Pons (tissue), 1 donor: ENCODE measurements at places on chromosomes 3 and 15.

- DNase-seq = no peak
Observed at GRCh38 chr3:170164717-170165116, 16.8 kb downstream of the PHC3 start.

- DNase-seq = no peak
Observed at GRCh38 chr3:14766428-14767244, 52.1 kb upstream of the FGD5 start.

DNA sequence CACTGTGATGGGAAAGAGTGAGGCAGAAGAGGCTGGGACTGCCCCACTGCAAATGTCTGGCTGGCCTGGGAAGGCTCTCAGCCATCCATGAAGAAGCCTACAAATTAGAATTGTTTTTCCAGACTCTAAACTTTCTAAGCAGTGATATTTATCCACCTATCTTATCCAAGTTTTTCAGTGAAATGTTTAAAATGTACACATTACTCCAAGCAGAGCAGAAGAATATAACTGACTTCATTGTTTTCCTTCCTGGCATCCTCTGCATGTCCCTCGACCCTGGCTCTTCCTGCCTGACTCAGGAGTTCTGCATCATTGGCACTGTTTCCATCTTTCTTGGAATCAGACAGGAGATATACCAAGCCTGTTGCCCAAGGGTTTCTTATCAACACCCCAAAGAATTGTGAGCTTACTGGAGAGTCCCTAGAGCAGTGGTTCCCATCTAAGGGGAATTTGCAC is 401.5 kb upstream of the PROK2 start:
- DNase-seq = peak; percentile 73

DNA sequence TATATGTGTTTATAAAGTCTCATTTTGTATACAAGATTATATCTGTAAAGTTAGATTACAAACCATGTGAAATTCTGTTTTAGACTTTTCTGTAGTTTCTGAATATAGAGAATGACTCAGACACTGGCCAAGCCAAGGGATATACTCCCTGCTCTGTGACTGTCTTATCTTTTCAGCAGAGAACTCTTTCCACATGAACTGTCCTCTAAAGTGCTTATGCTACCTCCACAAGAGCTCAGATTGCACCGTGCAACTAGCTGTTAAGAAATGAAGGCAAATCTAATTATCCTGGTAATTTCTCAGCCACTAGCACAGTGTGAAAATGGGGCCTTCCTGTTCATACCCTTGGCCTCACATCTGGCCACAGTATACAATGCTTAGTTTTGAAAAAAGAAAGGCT is 44.3 kb upstream of the CPNE4 start:
- no peak for DNase-seq

GRCh38 chr3:108448593-108448992 is 61.8 kb downstream of the MYH15 start:
- no peak for DNase-seq

DNA sequence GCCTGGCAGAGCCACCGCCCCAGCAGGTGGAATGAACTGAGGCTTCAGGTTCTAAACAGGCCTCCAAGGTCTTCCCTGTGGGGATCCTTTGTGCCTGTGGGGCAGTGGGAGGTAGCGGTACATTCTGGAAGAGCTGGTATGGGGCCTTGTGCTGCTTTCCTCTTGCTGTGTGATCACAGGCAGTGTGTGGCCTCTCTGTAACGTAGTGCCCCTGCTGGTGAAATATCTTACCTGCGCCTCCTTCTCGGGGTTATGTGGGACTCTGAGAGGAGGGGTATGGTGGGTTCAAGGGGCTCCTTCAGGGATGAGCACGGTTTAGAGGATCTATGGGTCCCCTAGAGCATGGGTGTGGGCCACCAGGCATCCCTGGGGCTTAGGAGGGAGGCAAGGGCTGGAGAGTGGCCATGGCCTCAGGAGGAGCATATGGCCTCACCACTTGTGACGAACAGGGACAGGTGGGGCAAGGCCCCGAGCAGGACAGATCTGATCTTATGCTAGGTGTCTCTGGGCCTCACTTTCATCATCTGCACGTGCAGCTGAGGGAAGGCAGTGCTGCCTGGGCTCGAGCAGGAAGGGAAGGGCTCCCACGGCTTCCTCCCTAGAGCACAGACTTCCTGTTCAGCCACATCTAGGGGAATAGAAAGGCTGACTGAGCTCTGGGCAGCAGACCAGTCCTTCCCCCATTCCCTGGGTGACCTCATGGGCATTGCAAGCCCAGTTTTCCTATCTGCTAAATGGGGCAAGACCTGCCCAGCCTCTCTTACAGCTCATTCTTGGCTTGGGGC is 1.9 kb upstream of the ALS2CL start:
- DNase-seq = peak; percentile 72

- no peak for DNase-seq
Observed at GRCh38 chr3:25002052-25002451, 426.0 kb upstream of the RARB start.
